T-helper 22 cell (primary cell): ENCODE measurements at places on chromosomes 5 and 9.

- no peak for DNase-seq
Measured at GRCh38 chr9:89596937-89597555, 7.8 kb upstream of the GADD45G start.

GRCh38 chr5:160968480-160968879, 116.5 kb upstream of the ATP10B start:
- DNase-seq = no peak

GRCh38 chr9:81665322-81665871, 23.9 kb downstream of the TLE1 start:
- no peak for DNase-seq

- no peak for DNase-seq
Measured at GRCh38 chr9:100730086-100730485, 152.2 kb downstream of the CAVIN4 start.

GRCh38 chr5:78364005-78364404, 3.6 kb downstream of the SCAMP1 start:
- no peak for DNase-seq

GRCh38 chr9:15086778-15087324, 176.6 kb upstream of the FREM1 start:
- no peak for DNase-seq
